Amygdala (tissue), 56 donors: ENCODE measurements at places on chromosomes 12 and 14.

DNA sequence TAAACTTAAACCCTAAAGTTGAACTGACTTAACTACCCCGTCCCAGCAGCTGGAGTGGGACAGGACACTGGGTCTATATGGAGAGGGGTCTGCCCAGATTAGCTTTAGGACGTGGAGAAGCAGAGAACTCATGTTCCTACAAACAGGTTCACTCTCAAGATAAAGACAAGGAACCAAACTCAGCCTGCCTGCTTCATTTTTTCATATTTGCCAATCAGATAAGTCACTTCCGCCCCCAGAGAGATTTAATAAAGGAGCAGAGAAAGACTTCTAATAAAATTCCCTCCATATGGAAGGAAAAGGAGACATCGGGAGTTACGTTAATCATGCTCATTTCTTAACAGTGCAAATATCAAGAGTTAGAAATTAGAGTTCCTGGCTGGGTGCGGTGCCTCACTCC, 42.2 kb upstream of the TCL1A start:
- DNase-seq, result no peak

DNA sequence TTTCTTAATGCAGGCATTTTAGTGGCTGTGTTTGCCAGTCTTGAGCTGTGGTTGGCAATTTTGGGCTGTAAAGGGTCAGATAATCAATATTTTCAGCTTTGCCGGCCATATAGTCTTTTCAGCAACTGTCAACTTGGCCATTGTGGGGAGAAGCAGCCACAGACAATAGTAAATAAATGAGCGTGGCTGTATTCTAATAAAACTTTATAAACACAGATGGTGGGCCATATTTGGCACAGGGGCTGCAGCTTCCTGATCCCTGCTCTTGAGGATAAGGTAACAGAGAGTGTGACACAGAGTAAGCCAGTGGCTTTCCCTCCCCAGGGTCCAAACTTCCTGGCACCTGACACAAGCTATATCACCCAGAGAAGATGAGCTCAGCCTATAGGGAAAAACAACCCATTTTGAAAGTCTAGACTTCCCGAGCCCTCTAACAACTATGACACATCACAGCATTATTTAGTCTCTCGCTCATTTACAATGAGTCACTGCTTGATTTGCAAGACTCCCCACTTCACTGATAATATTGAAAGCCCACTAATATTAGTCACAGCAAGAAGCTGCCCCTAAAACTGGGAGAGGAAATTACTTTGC, 163.1 kb upstream of the TMPO start:
- no peak for DNase-seq

GRCh38 chr12:93098077-93098476, 169.0 kb upstream of the EEA1 start:
- peak; percentile 1 for DNase-seq

- peak; percentile 31 for DNase-seq
These were observed 142.5 kb downstream of the PHLDA1 start for GRCh38 chr12:75888874-75889613.

- no peak for DNase-seq
These were observed 462 bp downstream of the KNTC1 start for GRCh38 chr12:122527478-122527944.

DNA sequence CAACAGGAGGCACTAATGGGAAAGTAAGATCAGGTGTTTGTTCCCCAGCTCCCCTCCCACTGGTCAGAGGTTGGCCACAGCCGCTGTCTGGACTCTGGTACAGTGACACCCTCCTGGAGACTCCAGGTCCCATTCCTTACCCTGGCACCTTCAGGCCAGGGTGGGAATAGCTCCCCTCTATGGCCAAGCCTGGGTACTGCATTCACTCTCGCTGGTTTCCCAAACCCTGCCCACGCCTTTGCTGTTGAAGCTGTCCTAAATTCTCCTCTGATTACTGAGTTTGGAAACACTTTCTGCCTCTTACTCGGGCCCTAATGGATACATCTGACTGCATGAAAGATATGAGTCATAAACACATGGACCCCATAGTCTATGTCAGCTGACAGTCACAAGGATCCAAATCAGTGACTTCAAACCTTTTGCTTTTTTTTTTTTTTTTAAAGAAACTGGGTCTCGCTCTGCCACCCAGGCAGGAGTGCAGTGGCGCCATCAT, 17.9 kb downstream of the HRK start:
- DNase-seq, result no peak

DNA sequence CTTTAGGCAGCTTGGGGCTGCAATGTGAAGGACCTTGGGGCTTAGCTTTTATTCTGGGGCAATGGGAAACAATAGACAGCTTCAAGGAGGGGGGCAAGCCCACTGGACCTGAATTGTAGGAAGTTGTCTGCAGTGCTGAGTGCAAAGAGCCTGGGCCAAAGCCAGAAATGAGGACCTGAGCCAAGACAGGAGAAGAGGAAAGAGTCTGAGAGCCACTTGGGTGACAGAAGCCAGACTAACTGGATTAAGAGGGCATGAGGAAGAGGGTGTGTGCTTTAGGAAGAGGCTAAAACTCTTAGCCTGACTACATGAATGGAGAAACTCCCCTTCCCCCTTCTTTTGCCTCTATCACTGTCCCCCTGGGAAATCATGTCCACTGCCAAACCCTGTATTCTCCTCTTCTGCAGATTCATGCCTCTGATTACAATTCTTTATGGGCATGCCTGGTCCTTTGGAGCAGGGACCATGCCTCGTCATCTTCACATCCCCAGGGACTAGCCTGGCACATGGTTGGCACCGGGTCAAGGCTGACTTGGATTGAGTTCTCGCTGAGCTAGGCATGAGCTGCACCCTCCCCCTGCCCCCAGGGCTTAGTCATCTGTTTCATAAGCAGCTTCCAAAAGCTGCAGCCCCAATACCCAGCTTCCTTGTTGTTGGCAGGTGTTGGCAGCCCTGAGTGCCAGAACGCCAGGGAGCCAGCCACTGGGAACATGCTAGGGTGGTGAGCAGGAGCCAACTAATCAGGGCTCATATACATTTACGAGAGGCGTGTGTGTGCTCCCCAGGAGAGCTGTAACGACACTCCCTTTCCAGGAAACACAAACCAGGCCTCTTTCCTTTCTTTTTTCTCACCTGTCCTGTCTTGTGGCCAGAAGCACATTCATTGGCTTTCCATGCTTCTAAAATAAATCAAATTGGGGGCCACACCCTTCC, 27.7 kb upstream of the JDP2 start:
- peak; percentile 59 for DNase-seq

DNA sequence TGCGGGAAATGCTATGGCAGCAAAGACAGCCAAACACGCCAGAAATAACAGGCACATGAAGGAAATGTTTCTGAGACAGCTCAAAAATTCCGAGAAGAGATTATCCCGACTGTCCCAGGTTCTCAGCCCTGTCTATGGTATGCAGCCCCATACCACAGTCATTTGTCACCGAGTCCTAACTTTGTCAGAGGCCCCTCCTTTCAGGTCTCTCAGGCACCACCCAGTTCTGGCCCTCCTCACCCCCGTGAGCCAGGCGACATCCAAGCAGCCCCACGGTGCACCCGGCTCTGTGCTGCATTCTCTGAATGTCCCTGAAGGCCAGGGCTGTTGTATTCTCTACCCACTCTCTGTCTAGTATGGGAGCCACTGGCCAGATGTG, 24.0 kb downstream of the SSH1 start:
- no peak for DNase-seq

GRCh38 chr14:95531473-95531872, 3.4 kb upstream of the GLRX5 start:
- no peak for DNase-seq

- DNase-seq, result no peak
These were observed 63.3 kb downstream of the EP400 start for GRCh38 chr12:132012919-132013568.

- no peak for DNase-seq
These were observed 38.6 kb downstream of the DGLUCY start for GRCh38 chr14:91152499-91152898.

GRCh38 chr14:100304825-100305323, 1.4 kb downstream of the SLC25A29 start:
- DNase-seq, result no peak

DNA sequence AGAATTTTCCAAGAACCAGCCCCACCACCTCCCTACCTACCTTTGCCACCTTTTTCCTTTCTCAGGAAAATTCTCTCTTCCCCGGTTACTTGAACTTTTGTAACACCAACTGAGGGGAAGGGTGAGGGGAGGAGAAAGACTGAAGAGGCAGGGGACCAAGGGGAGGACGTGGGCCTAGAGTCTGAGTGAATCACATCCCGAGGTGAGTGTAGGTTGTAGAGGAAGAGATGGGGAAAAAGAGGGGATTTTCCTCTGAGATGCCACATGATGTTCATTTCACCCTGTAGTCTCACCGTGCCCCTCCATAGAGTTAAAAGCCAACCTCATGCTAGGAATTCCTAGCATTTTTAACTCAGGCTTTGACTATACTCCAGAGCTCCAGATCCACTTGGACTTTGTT, 311.8 kb downstream of the RPAP3 start:
- no peak for DNase-seq

GRCh38 chr12:46378530-46378929, 6.0 kb upstream of the SLC38A2 start:
- DNase-seq, result no peak

- peak; percentile 61 for DNase-seq
These were observed at the start of gene KLHDC1 for GRCh38 chr14:49692811-49693734. TSS of gene KLHDC1 (plus strand) at chr14:49693120. CDS start at chr14:49693195, 75 bp downstream.

- no peak for DNase-seq
These were observed 5.0 kb downstream of the EEF1AKMT3 start for GRCh38 chr12:57777367-57777766.

GRCh38 chr12:43288671-43289425, 263.2 kb downstream of the ADAMTS20 start:
- DNase-seq, result no peak

- DNase-seq, result no peak
These were observed 335.6 kb upstream of the NOVA1 start for GRCh38 chr14:26933431-26933830.

DNA sequence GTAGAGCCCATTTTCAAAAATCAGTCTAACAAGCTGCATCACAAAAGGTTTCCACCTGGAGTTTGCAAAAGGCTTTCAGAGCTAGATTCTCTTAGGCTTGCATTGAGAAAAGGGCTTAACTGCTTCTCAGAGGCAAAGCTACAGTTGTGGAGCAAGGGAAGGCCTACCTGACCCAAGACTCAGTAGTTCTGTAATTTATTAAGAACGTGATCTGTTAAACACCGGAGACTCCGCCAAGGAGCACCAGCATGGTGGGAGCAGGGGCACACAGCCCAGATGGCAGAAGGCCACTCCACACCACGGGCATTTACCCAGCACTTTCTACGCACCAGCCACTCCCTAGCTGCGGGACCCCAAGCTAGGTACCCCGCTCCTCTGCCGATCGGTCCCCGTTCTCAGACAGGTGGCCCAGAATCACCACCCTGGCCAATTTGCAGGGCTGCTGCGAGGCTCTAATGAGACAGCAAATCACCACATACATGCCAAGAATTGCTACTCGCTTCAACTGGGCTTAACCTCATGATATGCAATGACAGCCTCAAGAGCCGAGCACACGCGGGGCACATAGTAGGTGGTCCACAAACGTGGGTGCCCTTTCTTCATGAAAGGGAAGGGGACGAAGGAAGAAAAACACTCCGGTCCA, 1.5 kb downstream of the ITPK1 start:
- no peak for DNase-seq

- no peak for DNase-seq
These were observed 2.9 kb downstream of the CDKN1B start for GRCh38 chr12:12720052-12720451.

DNA sequence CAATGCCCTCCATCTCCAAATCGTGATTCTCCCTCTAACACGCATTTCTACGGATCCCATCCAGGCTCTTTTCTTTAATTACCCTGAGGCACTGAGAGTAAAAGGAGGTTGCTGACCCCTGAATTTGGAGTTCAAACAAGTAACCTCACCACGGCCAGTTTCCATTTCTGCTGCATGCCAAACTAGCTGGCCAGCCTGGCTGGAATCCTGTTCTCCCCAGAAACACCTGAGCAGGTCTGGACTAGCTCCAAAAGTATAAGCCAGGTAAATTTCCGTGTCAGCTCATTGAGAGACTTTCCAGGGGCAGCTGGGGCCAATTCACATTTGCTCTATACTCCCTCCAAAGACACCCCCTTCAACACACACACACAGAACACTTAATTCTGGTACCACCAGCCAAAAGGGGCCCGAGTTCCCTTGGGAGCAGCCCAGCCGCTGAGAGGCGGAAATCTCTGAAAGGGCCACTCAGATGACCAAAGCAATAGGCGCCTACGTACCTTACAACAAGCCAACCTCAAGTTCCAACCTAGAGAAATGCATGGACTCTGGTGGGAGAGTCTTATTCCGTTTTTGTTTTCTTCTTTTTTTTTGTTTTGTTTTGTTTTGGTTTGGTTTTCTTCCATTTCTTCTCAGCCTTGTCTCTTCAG, 131.4 kb downstream of the NDUFA12 start:
- DNase-seq, result no peak

GRCh38 chr12:40137252-40137651, 31.4 kb upstream of the SLC2A13 start:
- DNase-seq, result no peak

- DNase-seq, result no peak
These were observed 11.3 kb downstream of the KIF26A start for GRCh38 chr14:104149617-104150135.

DNA sequence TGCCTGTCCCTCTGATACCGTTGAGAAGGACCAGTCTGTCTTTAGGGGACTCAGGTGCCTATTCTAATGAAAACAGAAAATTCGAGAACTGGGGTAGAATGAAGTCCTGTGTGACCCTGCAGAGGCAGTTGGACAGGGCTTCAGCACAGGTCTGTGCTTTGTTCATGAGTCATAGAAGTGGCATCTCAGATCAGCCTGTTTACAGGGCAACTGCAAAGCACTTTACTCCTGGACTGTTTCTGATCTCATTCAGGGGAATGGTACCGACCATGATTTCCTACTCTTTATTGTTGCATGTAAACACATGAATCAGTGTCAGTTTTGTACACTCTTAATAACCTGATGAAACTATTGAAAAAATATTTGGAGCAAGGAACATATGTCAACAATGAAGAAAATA, 1517.0 kb downstream of the AACS start:
- DNase-seq, result no peak
